NCI-H1930 (cell line): ENCODE measurements at places on chromosomes 12 and 14.

- no peak for DNase-seq
These were observed 32.6 kb downstream of the P2RX7 start for GRCh38 chr12:121165316-121165715.

GRCh38 chr14:75429562-75429961 is 1.7 kb downstream of the JDP2 start:
- no peak for DNase-seq

DNA sequence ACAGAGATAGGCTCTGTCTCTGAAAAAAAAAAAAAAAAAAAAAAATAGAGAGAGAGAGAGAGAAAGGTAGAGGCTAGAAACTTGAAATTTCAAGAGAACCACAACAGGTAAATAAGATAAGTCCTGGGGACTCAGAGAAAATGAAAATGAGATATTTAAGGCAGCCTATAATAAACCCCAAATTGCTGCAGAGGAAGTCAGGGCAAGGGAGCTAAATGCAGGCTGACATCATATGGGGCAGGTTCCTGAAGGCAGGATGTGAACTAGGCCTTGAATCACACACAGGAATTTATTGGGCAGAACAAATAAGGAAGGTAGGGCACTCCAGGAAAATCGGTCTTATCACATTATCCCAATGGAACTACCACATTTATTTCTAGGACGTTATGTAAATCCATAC is 54.9 kb upstream of the NUDT4 start:
- DNase-seq, result no peak

DNA sequence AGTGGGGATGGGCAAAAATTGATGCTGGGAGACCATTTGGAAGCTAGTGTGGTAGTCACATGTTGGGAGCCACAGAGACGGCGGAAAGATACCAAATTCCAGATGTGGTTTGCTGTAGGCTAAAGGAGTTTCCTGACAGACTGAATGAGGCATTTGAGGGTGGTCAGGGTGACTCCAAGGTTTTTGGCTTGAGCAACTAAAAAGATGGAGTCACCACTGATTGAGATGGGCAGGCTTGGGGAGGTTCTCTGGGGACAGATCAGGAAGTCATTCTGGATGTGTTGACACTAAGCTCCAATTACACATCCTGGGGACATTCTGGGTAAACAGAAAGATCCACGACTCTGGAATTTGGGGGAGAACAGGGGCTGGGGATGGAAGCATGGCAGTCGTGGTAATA is 15.5 kb upstream of the SERPINA9 start:
- no peak for DNase-seq

GRCh38 chr12:96236221-96236822 is 42.1 kb downstream of the ELK3 start:
- no peak for DNase-seq

- no peak for DNase-seq
These were observed 82.7 kb upstream of the ESRRB start for GRCh38 chr14:76293221-76293620.

DNA sequence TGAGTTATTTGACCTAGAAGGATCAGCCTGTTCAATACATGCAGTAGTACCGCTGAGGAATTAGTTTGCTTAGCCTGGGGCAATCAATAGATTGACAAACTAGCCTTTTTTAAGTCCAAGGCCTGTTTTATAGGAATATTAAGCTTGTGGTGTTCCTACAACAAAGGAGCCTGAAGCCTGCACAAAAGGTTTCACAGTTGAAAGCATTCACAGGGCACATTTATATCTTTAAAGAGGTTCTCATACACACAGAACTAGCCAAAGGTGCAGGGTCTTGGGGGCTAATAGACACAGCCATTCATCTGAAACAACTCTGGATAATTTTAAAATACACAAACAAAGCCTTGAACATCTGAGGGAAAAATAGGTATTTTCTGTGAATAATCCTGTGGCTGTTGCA is 160.3 kb downstream of the RPS29 start:
- DNase-seq, result no peak

DNA sequence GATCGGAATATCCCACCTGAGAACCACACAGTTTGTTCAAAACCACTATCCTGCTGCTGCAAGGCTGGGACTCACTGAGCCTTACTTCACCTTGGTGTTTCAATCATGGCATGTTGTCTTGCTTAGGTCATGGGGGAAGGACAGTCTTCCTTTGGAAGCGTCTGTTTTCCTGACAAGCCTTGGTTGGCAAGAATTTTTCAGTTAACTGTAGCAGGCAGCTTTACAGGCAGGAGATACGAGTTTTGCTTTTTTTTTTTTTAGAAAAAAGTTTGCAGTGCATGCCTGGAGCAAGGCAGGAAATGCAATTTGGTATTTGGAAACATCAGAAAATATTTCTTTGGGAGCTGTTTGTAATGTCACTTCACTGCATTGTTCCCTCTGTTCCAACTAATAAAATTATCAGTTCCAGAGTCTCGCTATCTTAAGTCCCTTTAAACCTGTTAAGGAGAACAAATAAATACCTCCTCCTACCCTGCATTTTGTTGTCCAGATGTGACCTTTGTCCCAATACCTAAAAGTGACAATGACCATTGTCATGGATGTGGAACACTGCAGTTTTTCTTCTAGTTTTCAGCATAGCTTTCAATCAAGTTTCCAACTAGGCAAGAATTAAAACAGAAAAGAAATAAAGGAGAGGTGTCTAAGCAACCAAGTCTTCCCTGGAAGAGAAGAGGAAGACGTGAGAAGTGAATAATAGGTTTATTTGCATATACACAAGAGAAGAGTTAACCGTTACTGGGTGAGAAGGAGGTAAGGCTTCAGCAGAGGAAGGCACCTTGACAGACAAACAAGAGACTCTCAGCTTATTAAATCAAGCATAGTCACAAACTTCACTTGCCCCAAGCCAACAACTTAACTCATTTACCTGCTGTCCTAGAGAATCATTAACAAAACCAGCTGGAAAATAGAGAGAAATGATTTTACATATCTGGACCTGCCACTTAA is 71.4 kb upstream of the ACTN1 start:
- DNase-seq, result no peak

DNA sequence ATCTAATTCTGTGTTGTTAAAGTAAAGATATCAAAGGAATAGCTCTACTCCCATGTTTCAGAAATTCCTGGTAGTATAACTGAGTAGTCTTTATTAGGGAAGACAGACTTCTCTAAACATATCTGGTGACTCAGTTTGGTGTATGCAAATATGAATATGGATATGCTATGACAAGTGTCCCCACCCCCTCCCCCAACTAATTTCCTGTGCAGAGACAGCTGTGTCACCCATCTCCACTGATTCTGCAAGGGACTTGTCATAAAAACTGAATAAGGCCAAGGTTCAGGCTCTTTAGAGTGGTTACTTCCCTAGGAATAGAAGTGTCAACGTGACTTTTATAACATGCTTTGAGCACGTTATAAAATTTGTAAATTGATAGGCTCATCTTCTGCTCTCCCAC is 429.1 kb downstream of the DAD1 start:
- DNase-seq, result no peak

DNA sequence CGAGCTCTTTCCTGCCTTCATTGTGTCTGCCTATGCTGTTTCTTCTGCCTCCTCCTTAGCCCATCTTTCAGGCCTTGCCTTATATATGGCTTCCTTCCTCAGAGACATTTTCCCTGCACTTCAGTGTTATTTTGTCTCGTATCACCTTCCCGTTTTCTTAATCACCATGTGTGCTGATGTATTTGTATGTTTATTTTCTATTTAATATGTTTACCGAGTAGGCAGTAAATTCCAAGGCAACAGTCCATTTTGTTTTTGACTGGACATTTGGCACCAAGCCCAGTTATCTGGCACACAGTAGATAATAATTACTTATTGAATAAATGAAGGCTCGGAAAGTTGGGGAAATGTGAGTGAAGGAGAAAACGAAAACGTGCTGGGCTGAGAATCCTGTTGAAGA is 4.6 kb upstream of the POU6F1 start:
- DNase-seq, result no peak

GRCh38 chr12:93804392-93805179 is 127.4 kb downstream of the CRADD start:
- no peak for DNase-seq

DNA sequence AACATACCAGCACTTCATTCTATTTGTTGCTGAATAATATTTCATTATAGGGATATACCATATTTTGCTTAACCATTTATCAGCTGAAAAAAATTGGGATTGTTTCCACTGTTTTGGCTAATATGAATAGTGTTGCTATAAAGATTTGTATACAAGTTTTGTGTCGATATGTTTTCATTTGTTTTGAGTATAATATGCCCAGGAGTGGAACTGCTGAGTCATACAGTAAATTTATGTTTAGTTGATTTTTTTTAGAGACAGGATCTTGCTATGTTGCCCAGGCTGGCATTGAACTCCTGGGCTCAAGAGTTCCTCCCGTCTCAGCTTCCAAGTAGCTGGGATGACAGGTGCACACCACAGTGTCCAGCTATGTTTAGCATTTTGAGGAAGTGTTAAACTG is 131.5 kb upstream of the TMCC3 start:
- DNase-seq, result no peak

DNA sequence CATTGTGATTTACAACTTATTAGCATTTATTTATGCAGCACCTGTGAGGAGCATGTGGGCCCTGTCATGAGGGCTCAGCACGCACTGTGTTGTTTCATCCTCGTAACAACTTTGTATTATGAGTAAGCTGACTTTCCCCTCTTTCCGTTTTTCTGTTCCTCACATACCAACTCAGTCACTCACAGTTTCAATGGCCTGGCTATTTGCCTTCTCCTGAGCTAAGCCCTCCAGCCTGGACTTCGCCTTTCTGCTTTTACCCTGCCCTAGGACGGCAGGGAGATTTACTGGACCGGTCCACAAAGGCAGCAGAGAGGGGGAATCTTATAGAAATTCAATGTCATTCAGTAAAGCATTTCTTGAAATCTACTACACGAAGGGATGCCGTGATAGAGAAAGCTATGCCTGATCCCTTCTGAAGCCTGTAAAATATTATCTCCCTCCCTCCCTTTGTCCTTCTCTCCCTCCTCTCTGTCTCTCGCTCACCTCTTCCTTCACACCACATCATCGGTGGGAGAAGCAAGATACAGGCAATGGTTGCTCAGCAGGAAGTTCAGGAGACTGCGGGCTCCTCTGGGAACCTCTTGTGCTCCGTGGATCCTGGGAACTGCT is 219.2 kb upstream of the TBX3 start:
- DNase-seq, result no peak

GRCh38 chr12:32502693-32503502 is 103.5 kb downstream of the FGD4 start:
- DNase-seq, result no peak

DNA sequence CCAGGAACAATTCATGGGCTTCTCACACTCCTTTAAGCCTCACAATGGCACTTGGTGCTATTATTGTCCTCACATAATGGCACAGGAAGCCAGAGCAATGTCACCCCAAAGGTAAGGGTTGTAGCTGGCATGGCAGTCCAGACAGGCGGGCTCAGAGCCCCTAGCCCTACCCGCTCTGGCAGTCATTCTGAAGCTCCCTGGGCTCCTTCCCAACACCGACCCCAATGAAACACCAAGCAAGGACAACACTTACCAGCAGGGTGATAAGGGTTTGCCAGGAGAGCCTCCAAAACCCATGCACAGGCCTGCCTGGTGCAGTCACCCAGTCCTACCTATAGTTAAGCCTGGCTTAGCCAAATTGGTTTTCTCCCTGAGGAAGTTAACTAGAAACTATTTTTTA is 30.8 kb downstream of the MAX start:
- DNase-seq, result no peak

DNA sequence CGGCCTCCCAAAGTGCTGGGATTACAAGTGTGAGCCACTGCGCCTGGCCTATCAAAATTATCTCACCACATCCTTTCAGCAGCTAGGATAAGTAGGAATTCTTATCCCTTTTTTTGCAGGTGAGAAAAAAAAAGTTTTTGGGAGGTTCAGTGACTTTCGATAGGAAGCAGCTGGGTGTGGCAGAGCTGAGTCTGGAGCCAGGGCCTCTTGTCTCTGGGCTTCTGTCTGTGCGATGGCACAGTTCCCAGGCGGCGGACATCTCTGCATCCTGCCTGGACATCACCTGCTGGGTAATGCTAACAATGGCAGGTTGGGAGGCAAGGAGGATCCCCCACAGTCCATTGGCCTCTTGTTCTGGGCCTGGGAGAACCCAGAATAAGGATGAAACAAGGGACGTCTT is 12.5 kb downstream of the NRXN3 start:
- no peak for DNase-seq

DNA sequence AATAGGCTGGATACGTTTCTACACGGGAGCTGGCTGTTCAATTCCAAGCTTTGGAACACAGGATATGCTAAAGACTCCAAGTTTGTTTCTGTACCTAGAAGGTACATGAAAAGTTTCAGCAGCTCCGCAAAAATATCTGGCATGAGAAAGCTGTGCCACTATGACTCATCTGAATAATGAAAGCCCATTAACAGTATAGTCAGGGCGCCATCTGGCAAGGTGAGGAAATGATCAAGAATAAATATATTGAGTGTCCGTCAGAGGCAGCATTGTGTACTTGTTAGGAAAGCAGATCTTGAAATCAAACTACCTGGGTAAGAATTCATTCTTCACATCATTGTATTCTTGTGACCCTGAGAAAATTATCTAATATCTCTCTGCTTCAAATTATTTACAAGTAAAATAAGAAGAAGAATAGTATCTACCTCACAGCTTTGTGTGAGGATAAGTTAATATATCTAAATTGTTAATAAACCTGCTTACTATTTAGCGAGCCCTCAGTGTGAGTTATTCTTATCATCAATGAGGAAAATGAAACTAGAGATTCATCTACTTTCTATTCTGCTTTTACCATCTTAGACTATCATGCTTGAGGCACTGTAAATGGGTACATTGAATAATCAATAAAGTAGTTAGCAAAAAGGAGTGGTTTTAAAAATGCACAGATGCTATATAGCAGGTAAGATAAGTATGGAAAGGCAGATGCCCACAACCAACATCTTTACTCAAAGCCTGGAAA is 53.5 kb downstream of the FSCB start:
- DNase-seq, result no peak

DNA sequence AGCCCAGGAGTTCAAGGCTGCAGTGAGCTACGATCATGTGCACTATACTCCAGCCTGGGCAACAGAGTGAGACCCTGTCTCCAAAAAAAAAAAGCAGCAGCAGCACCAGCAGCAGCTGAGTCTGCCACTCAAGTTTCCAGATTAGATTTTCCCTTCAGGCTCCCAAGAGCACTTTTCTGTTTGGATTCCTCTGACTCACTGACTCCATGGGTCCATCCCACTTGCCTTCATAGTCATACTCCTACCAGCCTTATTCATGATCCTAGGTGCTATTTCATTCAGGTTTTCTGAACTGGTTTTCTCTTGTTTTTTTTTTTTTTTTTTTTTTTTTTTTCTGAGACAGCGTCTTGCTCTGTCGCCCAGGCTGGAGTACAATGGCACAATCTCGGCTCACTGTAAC is 6.8 kb upstream of the TWF1 start:
- no peak for DNase-seq

- no peak for DNase-seq
These were observed 51.4 kb downstream of the ERH start for GRCh38 chr14:69346710-69347109.

GRCh38 chr14:59093902-59094301 is 94.6 kb upstream of the DAAM1 start:
- no peak for DNase-seq

- DNase-seq, result peak; percentile 9
These were observed 9.9 kb upstream of the FICD start for GRCh38 chr12:108505129-108505528.

- no peak for DNase-seq
These were observed 276.4 kb downstream of the DPF3 start for GRCh38 chr14:72617391-72618031.

- DNase-seq, result no peak
These were observed 11.2 kb upstream of the MAP1LC3B2 start for GRCh38 chr12:116547955-116548501.
